ENCODE measurements at places on chromosomes 12 and 14.

GRCh38 chr12:19129486-19130223 is at the start of gene PLEKHA5:
TSS of gene PLEKHA5 (plus strand) at chr12:19129733. CDS start at chr12:19129800, 67 bp downstream.
- no peak for DNase-seq

DNA sequence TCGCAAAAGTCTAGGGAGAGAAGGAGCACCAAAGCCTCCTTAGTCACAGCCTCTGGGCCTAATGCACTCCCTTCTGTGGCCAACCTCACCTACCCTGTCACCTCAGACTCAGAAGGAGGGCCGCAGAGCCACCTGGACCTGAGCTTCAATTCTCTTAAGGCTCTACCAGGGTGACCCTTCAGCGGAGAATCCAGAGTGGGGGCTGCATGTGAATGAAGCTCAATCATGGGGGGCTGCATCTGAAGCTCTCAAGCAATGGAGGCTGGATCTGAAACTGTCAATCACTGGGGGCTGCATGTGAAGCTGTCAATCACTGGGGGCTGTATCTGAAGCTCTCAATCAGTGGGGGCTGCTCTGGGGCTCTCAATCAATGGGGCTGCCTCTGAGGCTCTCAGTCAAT is 43.1 kb upstream of the EIF5 start:
- no peak for DNase-seq

DNA sequence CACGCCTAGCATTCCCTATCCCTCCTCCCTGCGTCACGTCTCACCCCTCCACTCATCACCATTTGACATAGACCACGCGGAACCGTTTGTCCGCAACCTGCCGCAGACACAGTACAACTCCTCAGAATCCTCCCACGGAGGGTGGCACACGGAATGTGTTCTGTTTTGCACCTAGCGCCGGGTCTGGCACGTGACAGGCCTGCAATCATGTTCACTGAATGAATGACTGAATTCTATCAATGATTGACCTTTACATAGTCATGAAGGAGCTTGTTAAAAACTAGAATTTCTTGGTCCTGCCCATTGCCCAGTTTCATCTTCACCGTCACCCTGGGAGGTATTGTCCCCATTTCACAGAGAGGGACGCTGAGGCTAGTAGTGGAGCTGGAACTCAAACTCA is 4.7 kb downstream of the SLC6A12 start:
- no peak for DNase-seq

GRCh38 chr12:123532808-123533649 is 490 bp downstream of the RILPL1 start:
- DNase-seq: no peak

- no peak for DNase-seq
These were observed 151.9 kb upstream of the NOS1 start for GRCh38 chr12:117513353-117513752.

GRCh38 chr14:26841326-26841725 is 243.5 kb upstream of the NOVA1 start:
- no peak for DNase-seq

GRCh38 chr12:11754256-11754655 is 104.8 kb downstream of the ETV6 start:
- DNase-seq: no peak

- DNase-seq: no peak
These were observed 473.1 kb downstream of the EGLN3 start for GRCh38 chr14:33477797-33478196.

- DNase-seq: no peak
These were observed 89.8 kb downstream of the FAR2 start for GRCh38 chr12:29238822-29239291.

DNA sequence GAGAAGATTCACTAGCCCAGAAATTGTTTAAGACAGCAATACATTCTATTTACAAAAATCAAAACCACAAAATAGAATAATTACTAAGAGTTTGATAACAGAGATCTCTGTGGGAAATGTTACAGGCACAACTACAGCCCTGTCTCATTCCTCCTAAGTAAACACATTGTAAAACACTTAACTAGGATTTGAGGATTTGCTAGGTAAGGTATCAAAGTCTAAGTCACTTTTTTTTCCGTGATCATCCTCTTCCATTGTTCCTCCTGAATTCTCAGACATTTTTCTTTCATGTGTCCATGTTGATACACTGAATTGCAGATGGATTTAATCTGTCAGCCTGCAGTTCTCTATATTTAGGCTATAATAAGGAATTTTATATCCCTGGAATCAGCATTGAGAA is 127.5 kb downstream of the ACSS3 start:
- no peak for DNase-seq

- no peak for DNase-seq
These were observed 61.9 kb downstream of the ABCC9 start for GRCh38 chr12:21879312-21879711.

GRCh38 chr12:113500782-113501311 is 29.2 kb upstream of the LHX5 start:
- DNase-seq: no peak

DNA sequence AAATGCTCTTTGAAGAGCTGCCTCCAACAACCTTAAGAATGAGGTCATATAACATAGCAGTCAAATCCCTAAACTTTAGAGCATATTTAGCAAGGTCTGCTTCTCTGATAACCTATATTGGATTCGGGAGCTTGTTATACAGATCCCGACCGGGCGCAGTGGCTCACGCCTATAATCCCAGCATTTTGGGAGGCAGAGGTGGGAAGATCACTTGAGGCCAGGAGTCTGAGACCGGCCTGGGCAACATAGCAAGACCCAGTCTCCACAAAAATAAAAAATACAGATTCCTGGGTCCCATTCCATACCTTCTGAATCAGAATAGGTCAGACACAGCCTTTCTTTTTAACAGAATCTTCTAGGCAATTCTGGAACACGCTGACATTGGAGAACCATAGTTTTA is 46.7 kb downstream of the SPRING1 start:
- no peak for DNase-seq
